ENCODE measurements at places on chromosomes 4 and X. TPM values are rescaled to one million over a fixed set of nuclear protein-coding genes. Genes with fewer than 3 reads are reported as not detected.

DNA sequence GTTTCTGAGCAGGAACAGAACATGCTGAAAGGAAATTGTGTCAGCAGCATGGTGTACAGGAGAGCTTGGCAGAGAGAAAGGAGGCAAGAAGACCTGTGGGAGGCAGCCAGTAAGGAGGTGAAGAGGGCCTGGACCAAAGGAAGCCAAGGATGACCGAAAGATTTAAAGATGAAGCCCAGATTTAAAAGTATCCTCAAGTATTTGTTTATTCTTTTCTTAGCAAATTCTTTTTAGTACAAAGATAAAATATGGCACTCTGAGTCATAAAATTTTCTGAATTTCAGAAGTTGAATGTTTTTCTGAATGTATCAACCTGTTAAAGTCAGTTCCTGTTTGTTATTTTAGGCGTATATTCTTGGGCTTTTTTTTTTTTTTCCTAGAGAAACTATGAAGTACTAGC lies 3.5 kb downstream of the PKD2 start:
- no peak for DNase-seq

DNA sequence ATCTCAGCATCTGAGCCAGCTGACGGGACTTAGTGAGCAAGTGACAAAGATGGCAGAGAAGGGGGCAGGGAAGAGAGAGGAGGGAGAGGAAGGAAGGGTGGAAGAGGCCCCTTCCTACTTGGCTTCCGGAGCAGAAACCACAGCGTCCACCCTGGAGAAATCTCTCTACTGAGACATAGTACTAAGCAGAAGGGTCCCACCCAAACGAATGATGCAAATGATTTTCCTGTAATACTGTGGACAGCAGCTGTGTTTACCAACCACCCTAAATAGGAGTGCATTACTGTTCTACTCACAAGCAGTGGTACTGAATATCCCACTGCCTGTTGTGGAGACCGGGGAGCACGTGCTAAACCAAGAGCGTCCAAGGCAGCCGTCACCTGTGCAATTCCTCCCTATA lies 29.4 kb downstream of the DTHD1 start:
- DNase-seq = no peak

- no peak for DNase-seq
Observed at GRCh38 chrX:153791104-153791852, 2.9 kb downstream of the IDH3G start.

DNA sequence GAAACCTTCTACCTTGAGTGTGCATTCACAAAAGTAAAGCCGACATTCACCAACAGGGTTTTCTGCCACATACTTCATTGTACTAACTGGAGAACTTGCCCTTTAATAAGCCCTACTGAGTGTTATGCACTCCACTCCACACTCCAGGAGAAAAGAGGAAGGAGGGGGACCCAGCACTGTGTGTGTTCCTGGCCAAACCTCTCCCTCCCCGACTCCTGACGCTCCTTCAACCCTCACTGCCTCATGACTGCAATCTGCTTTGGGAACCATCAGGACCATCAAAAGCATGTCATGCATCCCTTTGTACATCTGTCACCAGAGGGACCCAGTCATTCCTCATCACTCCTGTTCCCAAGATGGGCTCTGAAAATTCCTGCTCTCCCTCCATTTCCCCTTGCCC lies 143.7 kb downstream of the RASL11B start:
- DNase-seq = no peak

GRCh38 chrX:11341274-11342201 lies 48.3 kb downstream of the AMELX start:
- no peak for DNase-seq

DNA sequence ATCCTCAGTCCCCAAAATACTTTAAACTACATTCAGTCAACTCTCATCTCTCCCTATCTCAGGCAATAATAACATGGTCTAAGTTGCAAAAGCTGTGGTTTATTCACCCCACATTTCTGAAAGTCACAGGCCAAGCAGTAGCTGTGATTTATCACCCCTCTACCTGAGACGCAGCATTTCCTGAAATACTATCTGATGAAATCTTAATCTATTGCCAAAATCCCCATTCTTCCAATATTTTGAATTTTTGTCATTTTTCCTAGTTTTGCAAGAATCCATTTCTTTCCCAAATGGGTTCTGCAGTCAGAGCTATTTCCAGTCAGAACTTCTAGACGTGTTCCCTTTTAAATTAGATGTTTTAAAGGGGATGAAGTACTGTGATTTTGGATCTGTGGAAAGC lies 148.3 kb downstream of the BANK1 start:
- DNase-seq = no peak

DNA sequence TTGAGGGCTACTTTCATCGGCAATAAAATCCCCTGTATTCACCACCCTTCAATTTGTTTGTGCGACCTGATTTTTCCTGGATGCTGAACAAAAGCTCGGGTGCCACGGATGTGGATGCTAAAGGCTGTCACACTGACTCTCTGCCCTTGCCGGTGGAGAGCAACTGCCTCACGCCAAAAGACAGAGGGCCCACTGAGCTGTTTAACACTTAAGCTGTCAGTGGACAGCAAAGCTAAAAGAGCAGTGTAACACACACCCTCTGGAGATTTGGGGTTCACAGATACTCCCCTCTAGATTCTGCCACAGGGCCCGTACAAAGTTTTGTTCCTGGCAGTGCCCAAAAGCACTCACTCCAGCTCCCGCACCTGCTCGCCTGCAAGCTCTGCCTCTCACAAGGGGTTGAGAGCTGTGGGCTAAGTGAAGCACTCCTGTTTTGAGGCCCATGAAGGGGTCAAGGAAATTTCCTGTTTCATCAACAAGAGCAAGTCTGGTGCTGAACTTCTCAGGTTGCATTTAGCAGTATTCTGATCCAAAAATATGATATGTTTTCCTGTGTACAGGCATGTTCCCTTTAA lies 1571.9 kb downstream of the ADGRL3 start:
- no peak for DNase-seq

Gene PAGE2
- not detected for total RNA-seq

DNA sequence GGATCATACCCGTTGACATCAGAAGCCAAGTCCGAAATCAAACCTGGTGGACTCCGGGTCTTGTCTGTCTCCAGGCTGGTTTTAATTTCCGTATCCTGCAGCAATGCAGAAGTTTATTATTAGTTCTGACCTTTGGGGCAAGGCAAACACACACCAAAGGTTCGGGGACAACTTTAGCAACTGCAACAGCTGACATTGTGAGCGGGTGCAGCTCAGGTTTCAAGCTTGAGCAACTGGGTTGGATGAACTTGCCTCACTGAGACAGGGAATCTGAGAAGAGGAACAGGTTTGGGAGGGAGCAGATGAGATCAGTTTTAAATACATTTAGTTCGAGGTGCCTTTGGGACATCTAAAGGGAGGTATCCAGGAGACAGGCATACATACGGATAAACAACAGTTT lies 110.7 kb downstream of the GNL3L start:
- DNase-seq = no peak

GRCh38 chrX:42123369-42123768 lies 200.0 kb upstream of the CASK start:
- no peak for DNase-seq

Gene TRPC3
- 0.55 TPM for total RNA-seq

GRCh38 chr4:16029886-16030285 lies 53.9 kb downstream of the PROM1 start:
- no peak for DNase-seq

DNA sequence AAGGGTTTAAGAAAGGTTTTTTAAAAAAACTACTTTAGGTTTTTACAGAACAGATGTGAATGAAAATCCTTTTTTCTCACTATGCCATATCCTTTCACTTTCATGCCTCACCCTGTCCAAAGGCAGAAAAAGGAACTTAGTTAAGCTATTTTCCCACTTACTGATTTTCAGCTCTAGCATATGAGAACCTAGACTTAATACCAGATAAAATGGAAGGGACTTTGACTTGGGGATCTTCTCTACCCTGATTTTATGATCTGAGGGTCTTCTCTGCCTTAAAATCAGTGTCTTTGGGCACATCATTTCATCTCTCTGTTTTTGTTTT lies 42.4 kb downstream of the FNIP2 start:
- DNase-seq = no peak
